ENCODE measurements at places on chromosomes 6 and 20.

GRCh38 chr20:17108896-17109295, 117.9 kb upstream of the PCSK2 start:
- no peak for DNase-seq

GRCh38 chr6:14396826-14397517, 279.4 kb downstream of the CD83 start:
- DNase-seq = no peak

- DNase-seq = no peak
Measured at GRCh38 chr6:29557320-29557719, 2.2 kb downstream of the UBD start.

DNA sequence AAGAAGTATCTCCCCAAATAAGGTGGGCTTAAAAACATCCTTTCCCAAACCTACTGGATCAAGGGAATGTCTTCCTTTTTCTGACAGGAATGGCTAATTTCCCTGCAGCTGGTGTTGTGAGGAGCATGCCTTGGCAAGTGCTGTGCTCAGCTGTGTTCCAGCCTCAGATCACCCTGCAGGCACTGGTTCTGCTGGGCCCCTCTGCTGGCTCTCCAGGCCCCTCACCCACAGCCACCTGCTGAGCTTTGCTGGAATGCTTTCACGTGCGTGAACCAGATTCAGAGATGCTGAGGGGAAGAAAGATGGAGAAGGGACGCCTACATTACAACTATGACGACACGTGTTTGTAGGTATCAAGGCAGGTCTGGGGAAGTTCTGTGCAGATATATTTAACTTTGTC, 71.3 kb upstream of the FOXC1 start:
- DNase-seq = no peak

DNA sequence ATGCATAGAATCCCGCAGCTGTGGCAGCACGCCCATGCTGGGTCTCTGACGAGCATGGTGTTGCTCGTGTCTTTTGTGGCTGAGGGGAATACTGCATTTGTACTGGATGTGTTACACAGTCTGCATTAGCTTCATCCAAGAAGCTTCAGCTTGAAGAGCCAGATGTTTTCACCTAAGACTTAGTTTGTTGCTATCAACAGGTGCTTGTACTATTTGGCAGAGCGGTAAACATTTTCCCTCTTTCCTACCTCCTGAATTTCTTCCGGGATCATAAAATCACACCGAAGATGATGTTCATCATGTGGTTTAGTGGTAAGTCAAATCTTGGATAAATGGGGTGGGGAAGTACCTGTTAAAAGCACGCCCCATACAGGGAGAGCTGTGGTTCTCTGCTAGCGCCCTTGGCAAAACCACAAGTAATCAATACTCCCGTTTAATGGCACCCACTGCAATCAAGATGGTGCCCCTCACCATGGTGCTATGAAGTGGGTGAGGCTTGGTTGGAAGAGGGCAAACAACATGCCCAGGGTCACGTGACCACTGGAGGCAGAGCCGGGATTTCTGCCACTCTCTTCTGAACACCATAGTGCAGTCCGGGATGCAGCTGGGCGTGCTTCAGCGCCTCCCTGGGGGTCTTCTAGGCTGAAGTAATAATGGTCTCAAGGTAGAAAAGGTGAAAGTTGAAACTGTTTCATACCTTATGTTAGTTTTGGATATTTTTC, 34.4 kb downstream of the SPATA2 start:
- no peak for DNase-seq

- no peak for DNase-seq
Measured at GRCh38 chr20:32205843-32206759, 1.4 kb downstream of the PLAGL2 start.

All from T follicular helper cell (primary cell).